Vagina (tissue), 2 donors: ENCODE measurements at places on chromosomes 12 and 14.

- DNase-seq, result no peak
Observed at GRCh38 chr12:28998662-28999120, 150.4 kb upstream of the FAR2 start.

DNA sequence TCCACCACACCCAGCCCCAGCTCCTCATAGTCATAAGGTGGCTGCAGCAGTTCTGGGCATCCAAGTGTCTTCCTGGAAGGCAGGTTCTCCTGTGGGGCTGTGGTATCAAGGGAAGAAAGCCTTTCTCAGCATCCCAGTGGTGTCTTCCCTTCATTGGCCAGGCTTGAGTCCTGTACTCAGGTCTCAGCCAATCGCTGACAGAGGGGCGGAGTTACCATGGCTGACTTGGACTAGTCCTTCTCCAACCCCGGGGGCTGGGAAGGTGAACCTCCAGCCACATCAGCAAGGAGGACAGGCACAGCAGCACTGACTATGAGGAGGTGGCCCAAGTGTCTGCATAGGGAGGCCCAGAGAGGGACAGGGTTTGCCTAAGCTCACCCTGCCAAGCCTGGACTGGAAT is 64.0 kb upstream of the SLC24A4 start:
- DNase-seq, result no peak

DNA sequence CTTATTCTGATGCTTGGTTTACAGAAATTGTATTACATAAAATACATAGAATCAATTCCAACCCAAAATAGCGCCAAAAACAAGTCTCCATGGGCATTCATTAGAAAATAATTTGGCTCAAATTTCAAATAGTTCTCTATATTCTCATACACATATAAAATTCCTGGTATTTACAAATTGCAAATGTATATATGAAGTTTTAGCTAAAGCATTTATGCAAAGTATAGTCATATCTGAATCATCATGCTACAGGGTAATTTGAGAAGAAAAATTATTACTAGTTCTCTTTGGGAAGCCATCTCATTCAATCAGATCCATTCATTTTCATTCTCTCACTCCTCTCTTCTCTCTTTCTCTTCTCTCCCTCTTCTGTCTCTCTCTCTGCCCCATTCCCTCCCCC is 257.8 kb downstream of the DPF3 start:
- no peak for DNase-seq

DNA sequence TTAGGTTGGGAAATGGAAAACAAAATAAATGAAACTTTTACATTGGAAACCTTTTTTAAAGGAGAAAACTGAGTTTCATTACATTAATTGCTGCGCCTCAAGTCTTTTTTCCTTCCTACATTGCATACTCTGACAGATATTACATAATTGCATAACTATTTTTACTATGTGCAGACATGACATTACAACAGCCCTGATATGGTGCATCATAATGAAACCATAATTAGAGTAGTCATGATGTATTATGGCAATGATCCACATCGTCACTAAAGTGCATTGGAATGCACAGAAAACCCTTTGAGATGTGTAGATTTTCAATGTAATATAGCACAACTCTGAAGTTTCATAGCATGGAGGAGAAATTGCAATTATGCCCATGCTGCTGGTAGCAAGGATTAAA is 217.8 kb upstream of the NPAS3 start:
- no peak for DNase-seq

- no peak for DNase-seq
Observed at GRCh38 chr14:61544448-61545330, 150.6 kb upstream of the HIF1A start.

GRCh38 chr12:109770861-109771670 is 57.4 kb downstream of the FAM222A start:
- DNase-seq, result no peak

- no peak for DNase-seq
Observed at GRCh38 chr12:76143343-76144244, 59.1 kb upstream of the NAP1L1 start.

DNA sequence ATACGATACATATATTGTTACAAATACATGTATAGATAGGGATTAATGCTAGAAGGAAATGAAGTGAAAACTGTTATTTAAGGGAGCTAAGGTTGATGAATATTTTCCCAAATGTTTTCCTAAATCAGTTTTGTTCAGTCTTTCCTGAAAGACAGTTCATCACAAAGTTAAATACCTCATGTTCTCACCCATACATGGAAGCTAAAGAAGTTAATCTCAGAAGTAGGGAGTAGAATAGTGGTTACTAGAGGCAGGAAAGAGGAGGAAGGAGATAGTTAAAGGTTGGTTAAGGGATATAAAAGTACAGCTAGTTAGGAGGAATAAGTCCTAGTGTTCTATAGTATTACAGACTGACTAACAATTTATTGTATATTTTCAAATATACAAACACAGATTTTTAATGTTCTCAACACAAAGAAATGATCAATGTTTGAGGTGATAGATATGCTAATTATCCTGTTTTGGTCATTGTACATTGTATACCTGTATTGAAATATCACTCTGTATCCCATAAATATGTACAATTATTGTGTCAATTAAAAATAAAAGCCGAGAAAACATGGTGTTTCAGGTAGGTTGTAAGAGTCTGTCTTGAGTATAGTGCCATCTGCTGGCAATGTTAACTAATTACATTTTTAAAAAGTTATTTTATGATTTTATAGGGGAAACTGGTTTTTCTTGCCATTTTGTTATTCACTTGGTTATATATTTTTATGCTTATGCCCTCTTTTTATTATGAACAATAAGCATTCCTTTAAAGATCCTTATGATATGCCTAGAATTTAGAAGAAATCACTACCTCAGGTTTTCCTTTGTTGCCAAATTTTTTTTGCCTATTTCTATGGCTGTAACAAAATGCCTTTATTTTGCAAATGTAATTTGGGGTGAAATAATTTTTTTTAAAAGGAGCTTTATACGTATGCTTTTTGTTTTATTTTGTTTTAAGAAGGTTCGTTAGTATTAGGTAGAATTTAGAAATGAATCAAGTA is 26.9 kb downstream of the ZDHHC17 start:
- DNase-seq, result no peak

- no peak for DNase-seq
Observed at GRCh38 chr14:53285821-53286220, 132.7 kb upstream of the DDHD1 start.

- DNase-seq, result no peak
Observed at GRCh38 chr12:108643941-108644810, 10.5 kb upstream of the SELPLG start.

GRCh38 chr14:51578853-51579252 is 72.9 kb upstream of the FRMD6 start:
- DNase-seq, result no peak

GRCh38 chr12:127767656-127768055 is 499.3 kb upstream of the TMEM132C start:
- DNase-seq, result no peak

GRCh38 chr12:28057856-28058615 is 85.5 kb upstream of the PTHLH start:
- DNase-seq, result no peak
